ENCODE measurements at places on chromosomes 4 and X.

DNA sequence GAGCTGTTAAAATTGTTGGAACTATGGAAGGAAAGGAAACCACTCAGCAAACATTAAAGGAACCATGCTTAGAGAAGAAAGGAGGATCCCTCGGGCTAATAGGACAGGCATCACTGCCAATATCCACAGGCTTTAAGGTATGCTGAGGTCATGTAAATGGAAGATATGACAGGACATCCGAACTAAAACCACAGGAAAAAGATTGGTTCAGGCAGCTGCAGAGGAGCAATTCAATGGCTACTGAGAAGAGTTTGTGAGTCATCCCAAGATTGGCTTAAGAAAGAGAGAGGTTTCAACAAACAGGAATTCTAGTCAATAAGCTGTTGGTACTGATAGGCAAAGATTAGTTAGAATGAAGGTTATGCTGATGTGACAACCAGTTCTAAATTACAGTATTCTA lies 106.4 kb upstream of the FAM241A start:
- peak; percentile 36 for DNase-seq

GRCh38 chr4:44544158-44544557 lies 95.5 kb upstream of the KCTD8 start:
- DNase-seq: no peak

DNA sequence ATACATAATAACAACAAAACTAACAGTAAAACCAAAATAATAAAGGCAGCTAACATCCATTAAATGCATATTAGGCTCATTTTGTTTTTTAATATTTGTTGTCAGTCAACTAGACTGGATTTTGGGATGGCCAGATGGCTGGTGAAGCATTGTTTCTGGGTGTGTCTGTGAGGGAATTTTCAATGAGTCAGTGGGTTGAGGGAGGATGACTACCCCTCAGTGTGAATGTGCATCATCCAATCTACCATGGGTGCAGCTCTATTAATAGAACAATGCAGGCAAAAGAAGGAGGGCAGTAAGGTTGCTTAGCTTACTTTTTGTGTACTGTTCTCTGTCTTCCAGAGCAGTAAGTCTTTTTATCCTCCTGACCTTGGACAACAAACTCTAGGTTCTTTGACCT lies 484.2 kb upstream of the HS3ST1 start:
- no peak for DNase-seq

- DNase-seq: no peak
Measured at GRCh38 chrX:39247536-39247935, 446.3 kb downstream of the MID1IP1 start.

DNA sequence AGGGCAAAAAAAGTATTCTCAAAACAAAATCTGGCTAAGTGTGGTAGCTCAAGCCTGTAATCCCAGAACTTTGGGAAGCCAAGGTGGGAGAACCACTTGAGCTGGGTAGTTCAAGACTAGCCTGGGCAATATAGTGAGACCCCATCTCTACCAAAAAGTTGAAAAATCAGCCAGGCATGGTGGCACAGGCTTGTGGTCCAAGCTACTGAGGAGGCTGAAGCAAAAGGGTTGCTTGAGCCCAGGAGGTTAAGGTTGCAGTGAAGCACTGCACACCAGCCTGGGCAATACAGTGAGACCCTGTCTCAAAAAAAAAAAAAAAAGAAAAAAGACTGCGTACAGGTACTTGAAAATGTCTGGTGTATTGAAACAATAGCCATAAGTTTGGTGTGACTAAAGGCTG lies 1.7 kb upstream of the SDAD1 start:
- DNase-seq: no peak

GRCh38 chr4:72110886-72111285 lies 79.1 kb downstream of the NPFFR2 start:
- DNase-seq: no peak

- no peak for DNase-seq
Measured at GRCh38 chr4:182547435-182547834, 304.2 kb downstream of the TENM3 start.

DNA sequence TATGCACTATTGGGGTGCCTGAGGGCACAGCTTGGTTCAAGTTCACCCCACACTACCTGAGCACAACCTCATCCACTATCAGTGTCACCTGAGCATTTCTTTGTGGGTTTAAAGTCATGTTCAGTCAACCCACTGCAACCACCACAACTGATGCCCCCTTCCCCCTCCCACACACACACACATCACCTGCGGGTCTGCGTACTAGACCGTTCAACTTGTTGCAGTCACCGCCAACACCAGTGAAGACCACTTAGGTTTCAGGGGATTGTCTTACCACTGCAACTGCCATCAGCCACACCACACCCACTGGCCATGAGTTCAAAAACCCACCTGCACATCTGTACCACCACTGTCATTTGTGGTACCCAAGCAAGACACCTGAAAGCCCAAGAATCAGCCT lies 355.0 kb downstream of the SH3BGRL start:
- DNase-seq: no peak

GRCh38 chr4:139229534-139230039 lies 50.4 kb downstream of the MGARP start:
- peak; percentile 54 for DNase-seq

- peak; percentile 51 for DNase-seq
Measured at GRCh38 chrX:115372152-115372551, 82.6 kb downstream of the LUZP4 start.

GRCh38 chrX:14243823-14244222 lies 214.1 kb upstream of the GEMIN8 start:
- no peak for DNase-seq

Measured in AG08395 (cell line).